Natural killer cell (primary cell): ENCODE measurements at places on chromosomes 2 and 18. TPM values are rescaled to one million over a fixed set of nuclear protein-coding genes. Genes with fewer than 3 reads are reported as not detected.

GRCh38 chr2:160209516-160209856 is 9.4 kb upstream of the ITGB6 start:
- no peak for DNase-seq

DNA sequence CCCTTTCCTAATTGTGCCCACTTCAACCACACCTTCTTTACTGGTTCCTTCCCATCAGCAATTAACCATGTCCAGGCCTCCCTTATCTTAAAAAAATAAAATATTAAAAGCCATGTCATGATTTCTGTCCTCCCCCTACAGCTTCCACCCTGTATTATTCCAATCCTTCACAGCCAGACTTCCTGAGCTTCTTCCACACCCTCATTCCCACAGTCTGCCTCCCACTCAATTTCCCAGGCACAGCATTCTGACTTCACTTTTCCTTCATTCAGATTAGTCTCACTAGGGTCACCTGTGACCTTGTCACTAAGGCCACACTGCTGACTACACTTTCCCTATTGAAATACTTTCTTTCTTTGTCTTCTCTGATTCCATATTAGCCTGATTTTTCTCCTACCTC is 159.4 kb downstream of the DIS3L2 start:
- DNase-seq = no peak

DNA sequence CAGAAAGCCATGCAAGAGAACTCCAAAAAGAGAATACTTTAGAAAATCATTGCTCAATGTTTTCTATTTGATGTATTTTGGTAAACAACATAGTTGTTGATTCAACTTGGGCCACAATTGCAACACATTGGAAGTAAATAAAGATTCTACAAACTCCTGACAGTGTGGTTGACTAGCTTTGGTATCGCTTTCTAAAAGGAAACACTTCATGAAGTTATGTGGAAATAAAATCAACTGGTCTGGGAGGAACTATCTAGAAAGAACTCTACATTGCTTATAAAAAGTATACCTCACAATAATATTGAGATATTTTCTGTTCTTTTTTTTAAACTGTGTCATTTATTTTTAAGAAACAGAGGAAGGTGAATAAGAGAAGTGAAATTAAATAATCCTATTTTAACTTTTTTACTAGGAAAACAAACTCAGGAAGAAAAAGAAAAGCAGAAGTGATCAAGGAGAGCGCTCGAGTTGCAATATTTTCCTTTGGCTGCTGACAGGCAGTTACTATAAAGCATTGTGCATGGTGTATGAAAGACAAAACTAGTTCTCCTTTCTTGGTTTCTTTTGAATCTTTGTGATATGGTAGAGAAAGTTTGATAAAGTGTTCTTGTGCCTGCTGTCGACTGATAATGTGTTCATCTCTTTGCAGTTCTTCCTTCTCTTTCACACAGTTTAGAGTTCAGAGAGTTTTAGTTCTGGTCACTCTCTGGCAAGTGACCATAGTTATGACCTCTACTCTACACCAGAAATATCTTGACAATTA is 3.0 kb downstream of the DHRS9 start:
- DNase-seq = no peak

DNA sequence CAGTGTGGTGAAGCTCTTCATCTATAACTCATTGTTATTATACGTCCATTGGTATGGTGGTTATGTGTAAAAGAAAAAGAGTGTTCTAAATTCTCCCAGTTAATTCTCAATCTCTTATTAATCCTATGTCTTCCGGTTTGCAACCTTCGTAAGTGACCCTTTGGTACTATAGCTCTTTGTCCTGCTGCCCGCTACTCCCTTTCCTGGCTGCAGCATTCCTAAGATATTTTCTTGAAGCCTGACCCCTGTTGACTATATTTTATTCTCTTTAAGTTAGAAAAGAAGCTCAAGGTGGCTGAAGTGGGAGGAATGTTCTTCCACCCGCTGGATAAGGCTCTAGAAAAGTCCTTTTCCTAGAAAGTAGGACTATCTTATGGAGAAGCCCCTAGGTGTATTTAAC is 684.8 kb downstream of the SOCS6 start:
- no peak for DNase-seq

The DLGAP1 gene
- total RNA-seq = not detected

The SCN3A gene
- total RNA-seq = 0.58 TPM

The HOXD3 gene
- not detected for total RNA-seq

The UPP2 gene
- not detected for total RNA-seq
